Fibroblast of skin of back (primary cell): ENCODE measurements at places on chromosomes 1 and 21.

DNA sequence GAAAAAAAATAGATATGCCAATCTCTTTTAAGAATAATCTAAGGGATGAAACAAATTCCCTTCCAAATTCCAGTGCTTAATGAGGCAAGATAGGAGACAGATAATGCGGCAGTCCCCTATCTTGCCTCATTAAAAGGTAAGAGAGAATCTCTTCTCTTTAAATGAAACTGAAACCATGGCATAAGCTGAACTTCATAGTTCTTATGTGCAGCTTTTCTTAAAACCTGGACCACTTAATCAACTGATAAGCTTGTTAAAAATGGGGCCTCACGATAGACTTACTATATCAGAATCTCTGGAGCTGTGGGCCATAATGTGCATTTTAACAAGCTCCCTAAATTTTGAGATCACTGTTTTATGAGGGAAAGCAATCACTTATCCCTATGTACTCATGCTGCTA, 79.2 kb downstream of the NIBAN1 start:
- no peak for DNase-seq

- no peak for DNase-seq
Measured at GRCh38 chr1:15944308-15945010, 31.4 kb downstream of the ZBTB17 start.

DNA sequence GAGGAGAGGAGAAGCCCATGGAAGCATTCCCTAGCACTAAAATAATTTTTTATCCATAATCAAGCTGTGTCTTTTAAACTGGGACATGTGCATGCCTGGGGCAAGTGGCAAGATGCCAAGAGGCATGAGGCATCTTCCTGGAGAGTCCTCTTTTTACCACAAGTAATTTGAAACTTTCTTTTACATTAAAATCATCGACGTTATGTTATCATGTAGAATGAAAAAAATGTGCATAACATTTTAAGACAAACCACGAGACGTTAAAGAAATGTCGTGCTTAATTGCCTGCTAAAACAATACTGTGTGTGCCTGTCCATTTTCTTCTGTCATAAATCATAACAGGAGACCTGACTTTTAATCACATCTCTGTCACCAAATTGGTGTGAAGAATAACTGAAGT, 1.5 kb downstream of the STYXL2 start:
- DNase-seq = peak; percentile 85

GRCh38 chr1:225441314-225442122, 13.7 kb upstream of the LBR start:
- no peak for DNase-seq

DNA sequence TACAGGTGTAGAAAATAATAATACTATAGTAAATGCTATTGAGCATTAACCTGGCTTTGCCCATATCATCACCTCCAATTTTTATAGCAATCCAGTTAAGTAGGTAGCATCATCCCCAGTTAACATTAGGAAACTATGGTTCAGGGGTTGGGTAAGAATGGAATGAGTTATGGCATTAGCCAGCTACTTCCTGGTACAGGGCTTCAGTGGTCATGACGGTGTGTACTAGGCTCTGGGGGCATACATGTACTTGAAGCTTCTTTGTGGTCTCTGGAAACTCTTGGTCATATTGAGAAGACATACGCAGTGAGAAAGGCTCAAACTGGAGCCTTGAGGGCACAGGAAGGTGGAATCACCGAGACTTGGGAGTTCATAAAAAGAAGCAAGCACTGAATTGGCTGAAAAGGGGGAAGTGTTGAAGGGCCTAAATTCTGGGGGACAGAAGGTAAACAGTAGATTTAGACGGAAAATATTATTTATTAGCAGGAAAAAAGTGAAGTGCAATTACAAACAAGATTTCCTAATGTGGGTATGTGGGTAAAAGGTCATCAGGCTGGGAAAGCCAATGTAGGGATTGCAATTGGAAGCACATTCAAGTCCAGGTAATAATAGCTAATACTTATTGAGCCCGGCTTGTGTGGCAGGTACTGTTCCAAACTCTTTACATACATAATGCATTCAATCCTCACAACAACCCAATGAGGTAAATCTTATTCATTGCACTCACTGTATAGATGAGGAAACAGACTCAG, 114.2 kb upstream of the ATP1A1 start:
- DNase-seq = no peak

- DNase-seq = no peak
Measured at GRCh38 chr1:206570529-206570928, 41.7 kb downstream of the EIF2D start.

GRCh38 chr21:37407719-37408420, 41.3 kb downstream of the DYRK1A start:
- peak; percentile 69 for DNase-seq

DNA sequence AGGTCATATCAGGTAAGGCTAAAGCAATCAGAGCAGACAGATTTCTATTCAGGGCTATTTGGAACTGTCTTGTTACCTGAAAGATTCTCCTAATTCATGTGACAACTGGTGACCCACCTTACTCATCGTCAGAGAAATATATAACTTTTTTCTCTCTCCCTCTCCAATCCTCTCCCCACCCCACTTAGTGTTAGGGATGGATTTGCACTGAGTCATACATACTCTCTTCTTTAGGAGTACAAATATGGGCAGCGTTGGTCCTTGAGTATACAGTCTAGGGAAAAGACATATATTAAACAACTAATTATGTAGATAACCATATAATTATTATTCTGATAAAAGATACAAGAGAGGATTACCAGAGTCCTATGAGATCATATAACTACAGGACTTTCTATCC, 246.3 kb downstream of the HHIPL2 start:
- peak; percentile 70 for DNase-seq

GRCh38 chr21:41868062-41868710, 11.0 kb downstream of the PRDM15 start:
- peak; percentile 62 for DNase-seq

- peak; percentile 96 for DNase-seq
Measured at GRCh38 chr1:118963456-118964430, 24.4 kb downstream of the TBX15 start.

DNA sequence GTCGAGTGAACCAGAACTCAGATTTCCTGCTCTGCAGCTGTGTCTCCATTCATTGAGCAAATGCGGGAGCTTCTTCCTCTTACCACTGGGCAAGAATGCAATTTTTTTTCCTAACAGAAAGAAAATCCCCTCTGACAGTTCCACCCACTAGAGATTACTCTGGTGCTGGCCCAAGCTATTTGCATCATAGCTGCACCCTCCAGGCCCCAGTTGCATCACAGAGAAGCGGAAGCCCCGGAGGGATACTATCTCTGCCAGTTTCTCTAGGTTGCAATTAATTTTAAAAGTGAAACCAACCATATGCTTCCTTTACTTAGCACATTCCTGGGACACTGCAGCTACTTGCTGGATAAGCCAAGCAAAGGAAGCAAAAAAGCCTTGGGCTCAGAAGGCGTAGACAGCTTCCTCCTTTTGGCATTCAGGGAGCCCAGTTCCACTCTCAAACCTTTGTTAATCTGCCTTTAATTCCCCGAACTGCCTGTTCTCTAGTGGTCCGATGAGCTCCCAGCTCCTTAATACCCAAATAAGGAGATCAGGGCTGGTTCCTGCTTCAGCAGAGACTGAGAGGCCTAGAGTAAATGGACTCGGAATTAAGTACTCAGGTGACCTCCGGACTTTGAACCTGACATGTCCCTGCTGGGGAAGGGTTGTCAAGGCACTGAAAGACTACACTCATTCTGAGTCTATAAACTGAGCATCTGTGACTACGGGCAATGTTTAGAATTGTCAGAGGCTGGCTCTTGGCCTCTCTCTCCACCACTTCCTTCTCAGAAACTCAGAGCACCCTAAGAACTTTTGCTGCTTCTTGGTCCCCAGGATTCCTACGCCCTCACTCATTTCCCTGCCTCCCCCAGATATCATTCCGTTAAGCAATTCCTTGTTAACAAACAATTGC, 72.5 kb upstream of the TNFSF18 start:
- peak; percentile 76 for DNase-seq

DNA sequence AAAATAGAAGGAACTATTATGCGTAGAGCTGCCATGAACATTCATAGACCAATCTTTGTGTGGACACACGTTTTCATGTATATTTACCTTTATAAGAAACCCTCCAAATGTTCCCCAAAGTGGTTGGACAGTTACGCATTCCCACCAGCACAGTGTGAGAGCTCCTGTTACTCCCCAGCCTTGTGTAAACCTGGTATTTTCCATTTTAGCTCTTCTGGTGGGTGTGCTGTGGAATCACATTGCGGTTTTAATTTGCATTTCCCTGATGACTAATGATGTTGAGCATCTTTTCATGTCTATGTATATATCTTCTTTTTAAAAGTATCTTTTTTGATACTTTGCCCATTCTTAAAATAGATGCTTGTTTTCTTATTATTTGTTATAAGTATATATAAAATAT, 3.2 kb upstream of the UBASH3A start:
- DNase-seq = peak; percentile 29

DNA sequence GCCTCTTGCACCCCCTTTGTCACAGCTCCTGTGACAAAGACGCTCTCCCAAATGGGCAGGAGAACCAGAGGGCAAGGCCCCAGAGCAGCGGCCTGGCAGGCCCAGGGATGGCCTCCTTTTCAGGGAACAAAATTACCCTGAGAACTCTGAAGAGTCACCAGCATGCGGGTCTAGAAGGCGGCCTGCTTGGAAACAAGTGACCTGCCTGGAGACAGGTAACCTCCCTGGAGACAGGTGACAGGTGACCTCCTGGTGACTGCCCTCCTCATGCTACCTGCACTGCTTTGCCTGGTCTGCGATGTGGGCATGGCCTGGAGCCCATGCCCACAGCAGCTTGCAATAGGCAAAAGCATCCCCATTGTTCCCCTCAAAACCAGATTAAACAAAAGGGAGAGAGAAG, 86.5 kb upstream of the ZC3H12A start:
- DNase-seq = no peak

DNA sequence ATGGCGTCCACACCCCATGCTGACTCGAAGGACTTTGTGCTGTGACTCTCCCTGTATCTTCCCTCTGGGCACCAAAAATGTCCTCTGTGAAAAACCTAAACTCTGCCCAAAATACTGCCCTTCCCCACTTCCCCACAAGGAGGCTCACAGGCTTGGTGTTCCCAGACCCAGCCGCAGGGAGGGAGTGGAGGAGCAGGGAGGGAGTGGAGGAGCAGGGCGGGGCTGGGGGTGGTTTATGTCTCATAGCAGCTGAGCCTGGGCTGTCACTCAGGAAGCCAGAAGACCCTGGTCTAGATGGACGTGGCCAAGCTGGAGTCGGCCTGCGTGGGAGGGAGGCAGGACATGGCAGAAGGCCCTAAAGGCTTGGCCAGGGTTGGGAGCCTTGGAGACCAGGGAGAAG, 461.7 kb downstream of the PTPRU start:
- DNase-seq = peak; percentile 75

DNA sequence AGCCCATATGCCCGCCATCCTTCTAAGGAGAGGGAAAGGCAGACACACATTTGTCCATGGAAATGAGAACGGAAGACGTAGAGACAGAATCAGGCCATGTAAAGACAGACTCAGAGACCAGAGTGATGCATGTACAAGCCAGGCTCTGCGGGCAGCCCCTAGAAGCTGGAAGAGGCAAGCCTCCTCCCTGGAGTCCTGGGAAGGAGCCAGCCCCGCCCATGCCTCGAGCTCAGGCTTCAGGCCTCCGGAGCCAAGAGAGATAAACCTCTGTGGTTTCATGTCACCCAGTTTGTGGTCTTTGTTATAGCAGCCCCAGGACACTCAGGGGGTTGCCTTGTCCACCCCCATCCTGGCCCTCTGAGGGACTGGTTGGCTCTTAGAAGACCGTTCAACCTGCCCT, 11.6 kb downstream of the PDE9A start:
- DNase-seq = no peak

GRCh38 chr1:234554698-234555311, 55.2 kb downstream of the IRF2BP2 start:
- no peak for DNase-seq

DNA sequence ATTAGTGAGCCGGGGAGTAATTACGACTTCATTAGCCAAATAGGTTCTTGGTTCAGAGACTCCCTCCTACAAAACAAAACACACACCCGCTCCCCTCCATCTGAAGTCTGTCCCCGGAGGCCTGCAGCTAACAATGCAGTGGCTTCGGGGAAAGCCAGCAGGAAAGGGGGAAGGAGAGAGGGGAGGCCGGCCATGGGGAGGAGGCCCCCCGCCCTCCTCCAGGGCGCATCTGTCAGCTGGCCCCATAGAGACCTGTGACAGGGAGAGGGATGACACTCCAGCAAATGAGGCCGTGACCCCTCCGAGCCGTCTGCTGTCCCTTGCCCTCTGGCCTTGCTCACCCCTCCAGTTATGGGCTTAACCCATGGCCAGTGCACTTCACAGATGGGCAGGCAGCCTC, 12.1 kb upstream of the CNTN2 start:
- DNase-seq = no peak

- DNase-seq = no peak
Measured at GRCh38 chr1:30418061-30418938, 305.1 kb downstream of the MATN1 start.

- no peak for DNase-seq
Measured at GRCh38 chr1:51623450-51623849, 6.6 kb downstream of the OSBPL9 start.

DNA sequence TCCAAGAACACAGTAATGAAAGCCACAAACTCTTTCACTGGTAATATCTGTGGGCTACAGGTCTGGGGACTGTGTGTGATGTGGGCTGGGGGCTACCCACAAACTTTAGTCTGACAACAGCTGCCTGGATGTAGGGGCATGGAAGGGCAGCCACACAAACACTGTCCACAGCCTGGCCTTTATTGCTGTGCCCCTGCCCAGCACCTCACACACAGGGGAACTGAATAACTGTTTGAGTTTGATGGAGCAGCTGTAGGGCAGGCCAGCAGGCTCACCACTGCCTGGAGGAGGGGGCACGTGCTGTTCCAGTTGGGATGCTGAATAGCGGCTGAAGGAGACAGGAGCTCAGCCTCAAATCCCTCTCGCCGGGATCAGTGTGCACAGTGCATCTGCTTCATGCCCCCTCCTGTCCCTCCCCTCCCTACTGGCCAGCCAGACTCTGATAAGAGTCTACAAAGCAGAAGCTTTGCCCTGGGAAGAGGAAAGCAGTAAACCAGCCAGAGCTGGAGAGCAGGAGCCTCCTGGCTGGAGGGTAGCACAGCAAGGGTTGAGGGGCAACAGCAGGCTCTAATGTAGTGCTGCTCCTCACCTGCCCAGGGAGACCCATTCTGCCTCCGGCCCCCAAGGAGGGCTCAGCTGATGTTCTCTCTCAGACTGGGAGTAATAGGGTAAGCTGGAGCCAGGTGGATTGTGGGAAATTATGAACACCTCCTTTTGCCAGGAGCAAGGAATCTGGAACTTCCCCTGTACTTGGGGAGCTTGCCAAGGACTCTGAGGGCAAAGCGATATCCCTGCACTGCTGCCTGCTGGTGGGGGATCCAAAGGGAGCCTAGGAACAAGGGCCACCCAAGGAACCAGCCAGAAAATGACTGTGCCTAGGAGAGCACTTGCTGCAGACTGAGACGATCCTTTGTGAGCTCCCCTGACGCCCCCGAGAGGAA, 70.2 kb upstream of the GOLT1A start:
- DNase-seq = no peak

- no peak for DNase-seq
Measured at GRCh38 chr1:161200421-161200991, 1.7 kb upstream of the ADAMTS4 start.
